ENCODE measurements at places on chromosomes 13 and 19. TPM values are rescaled to one million over a fixed set of nuclear protein-coding genes. Genes with fewer than 3 reads are reported as not detected.

Gene FPR1
- 0.19 TPM for total RNA-seq

Gene C1QTNF9
- not detected for total RNA-seq

Gene LILRA5
- total RNA-seq = not detected

Gene RNF6
- total RNA-seq = 25.1 TPM

Gene MARK4
- total RNA-seq = 10.1 TPM

Gene KATNAL1
- 6.1 TPM for total RNA-seq

Gene TTYH1
- total RNA-seq = 0.25 TPM

Gene OR7A5
- total RNA-seq = not detected

Gene MAST3
- 2.0 TPM for total RNA-seq

Gene PNPLA6
- 33.8 TPM for total RNA-seq

Gene STRN4
- total RNA-seq = 82.9 TPM

Gene FUT1
- 0.09 TPM for total RNA-seq
